T-helper 17 cell (primary cell): ENCODE measurements at places on chromosomes 7 and 10.

- no peak for DNase-seq
These were observed 323.6 kb downstream of the BBS9 start for GRCh38 chr7:33452805-33453502.

DNA sequence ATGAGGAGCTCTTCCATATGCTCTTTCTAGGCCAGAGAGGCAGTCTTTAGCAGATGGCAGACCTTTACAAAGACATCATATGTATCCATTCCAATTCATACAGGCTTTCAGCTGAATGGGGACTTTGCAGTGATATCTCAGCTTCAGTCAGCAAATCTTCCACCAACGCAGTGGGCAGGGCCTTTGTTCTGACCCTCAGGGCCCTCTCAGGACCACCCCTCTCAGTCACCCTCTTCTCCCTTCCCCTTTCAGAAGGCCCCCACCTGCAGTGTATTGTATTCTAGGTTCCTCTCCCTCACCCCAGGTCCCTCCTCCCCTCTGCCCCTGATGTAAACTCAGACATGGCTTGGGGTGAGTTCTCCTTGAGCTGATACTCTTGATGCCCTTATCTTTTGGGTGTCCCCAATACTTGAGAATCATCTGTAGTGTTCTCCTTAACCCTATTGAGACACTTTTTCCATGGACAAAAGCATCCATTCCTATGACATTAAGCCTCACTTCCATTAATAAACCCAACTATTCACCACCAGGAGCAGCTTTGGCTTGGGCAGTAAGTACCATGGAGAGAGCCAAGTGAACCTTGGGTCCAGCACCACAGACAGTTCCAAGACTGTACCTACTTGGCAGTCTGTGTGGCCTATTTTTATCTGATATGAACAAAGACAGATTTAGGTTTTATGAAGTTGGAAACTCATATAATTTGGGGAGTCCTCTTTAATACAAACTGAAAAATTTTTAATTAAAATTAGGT lies 62.7 kb downstream of the ADCYAP1R1 start:
- DNase-seq, result no peak

- no peak for DNase-seq
These were observed 40.1 kb downstream of the KCNH2 start for GRCh38 chr7:150937848-150938561.

- DNase-seq, result no peak
These were observed 27.1 kb downstream of the LMTK2 start for GRCh38 chr7:98133621-98134303.

- DNase-seq, result no peak
These were observed 225.7 kb downstream of the BAMBI start for GRCh38 chr10:28903063-28903462.

GRCh38 chr7:131726686-131727085 lies 170.3 kb upstream of the PODXL start:
- DNase-seq, result no peak

GRCh38 chr7:51850126-51850525 lies 533.5 kb upstream of the COBL start:
- no peak for DNase-seq
